ENCODE measurements at places on chromosomes 2 and 18.

DNA sequence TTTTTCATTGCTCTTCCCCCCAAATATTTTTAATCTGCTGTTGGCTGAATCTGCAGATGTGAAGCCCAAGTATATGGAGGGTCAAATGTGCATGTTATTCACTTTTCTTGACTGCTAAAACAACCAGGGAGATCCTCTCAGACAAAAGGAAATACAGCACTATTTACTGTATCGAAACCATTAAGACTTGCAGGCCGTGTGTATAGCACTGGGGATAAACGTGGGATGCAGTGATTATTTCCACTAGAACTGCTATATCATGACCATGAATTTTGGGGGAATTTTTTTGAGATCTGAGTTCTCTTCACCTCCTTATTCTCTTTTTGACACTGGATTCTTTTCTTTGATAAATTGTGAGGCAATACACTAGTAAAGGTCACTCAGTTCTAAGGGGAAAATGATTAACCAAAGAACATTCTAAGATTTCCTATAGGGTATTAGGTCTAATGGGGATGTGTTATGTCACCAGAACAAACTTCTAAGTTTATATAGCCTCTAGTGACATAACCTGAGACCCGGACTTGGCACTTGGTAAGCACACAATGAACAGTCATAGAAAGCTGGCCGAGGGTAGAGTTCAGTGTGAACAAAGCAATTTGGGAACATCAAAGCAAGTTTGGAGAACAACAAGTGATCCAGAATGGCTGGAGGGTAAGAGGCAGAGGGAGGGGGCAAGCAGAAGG lies 14.9 kb upstream of the UGT1A1 start:
- no peak for DNase-seq

- no peak for DNase-seq
These were observed 2.8 kb downstream of the SIX3 start for GRCh38 chr2:44944102-44944951.

DNA sequence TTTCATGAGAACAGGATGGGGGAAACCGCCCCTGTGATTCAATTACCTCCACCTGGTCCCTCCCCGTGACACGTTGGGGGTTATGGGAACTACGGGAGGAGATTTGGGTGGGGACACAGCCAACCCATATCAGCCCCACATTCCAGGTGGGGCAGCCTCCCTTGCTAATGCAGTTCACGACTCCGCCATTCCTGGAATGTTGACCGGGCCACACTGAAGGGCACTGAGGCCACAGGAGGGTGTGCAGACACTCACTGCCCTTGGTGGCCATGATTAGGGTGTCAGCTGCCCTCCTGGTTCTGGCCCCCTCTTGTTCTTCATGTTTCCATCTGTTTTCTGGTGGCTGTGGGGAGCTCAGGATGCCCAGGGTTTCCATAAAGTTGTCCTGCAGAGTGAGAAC lies 176.3 kb downstream of the TWIST2 start:
- DNase-seq = no peak

DNA sequence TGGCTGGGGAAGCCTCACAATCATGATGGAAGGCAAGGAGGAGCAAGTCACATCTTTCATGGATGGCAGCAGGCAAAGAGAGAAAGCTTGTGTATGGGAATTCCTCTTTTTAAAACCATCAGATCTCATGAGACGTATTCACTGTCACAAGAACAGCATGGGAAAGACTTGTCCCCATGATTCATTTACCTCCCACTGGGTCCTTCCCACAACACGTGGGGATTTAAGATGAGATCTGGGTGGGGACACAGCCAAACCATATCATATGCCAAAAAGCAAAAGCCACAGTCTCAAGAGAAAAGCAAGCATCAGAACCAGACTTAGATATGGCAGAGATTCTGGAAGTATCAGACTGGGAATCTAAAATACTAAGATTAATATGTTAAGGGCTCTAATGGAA lies 30.0 kb upstream of the SCRN3 start:
- DNase-seq = no peak

DNA sequence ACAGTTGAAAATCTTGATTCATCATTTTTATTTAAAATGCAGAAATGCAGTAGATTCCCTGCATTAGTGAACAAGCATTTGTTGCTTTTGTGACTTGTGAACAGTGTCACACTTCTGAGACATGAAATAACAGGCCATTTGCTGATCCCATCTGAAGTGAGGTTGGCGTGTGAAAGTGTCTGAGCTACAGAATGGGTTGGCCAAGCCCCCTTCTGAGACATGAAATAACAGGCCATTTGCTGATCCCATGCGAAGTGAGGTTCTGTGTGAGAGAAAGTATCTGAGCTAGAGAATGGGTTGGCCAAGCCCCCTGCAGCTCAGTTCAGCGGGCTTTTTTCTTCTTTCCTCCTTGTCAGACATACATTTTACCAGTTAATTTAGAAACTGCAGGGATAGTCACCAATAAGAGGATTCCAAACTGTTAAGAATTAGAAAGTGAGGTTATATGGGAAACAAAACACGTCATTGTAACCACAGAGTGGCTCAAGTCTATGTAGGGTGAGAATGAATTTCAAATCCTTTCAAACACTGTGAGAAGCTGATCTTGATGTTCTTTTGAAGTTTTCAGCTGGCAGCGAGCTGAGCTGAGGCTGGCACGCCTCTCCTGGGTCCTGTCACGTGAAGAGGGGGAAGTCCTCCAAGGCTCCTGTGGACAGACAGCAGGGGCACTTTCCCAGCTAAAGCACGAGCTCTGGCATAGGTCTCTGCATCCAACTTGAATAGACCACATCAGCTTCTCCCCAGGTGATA lies 339.2 kb upstream of the SALL3 start:
- no peak for DNase-seq

DNA sequence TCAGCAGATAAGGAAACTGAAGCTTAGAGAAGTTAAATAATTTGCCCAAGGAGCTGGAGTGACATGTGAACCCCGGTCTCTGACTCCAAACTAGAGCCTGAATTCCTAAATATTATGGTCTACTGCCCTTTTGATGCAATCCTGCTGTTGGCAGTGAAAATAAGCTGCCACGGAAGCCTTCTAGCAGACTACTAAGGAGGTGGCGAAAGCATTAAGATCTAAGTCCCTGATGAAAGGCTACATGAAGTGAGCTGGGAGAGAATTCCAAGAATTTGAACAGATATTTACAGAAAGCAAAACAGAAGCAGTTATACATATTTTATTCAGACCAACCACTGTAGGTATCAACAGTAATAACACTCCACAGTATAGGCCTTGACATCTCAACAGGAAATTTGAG lies 28.1 kb downstream of the TRMT61B start:
- DNase-seq = no peak

- DNase-seq = peak; percentile 45
These were observed 211.5 kb downstream of the TMEM247 start for GRCh38 chr2:46690825-46691224.

DNA sequence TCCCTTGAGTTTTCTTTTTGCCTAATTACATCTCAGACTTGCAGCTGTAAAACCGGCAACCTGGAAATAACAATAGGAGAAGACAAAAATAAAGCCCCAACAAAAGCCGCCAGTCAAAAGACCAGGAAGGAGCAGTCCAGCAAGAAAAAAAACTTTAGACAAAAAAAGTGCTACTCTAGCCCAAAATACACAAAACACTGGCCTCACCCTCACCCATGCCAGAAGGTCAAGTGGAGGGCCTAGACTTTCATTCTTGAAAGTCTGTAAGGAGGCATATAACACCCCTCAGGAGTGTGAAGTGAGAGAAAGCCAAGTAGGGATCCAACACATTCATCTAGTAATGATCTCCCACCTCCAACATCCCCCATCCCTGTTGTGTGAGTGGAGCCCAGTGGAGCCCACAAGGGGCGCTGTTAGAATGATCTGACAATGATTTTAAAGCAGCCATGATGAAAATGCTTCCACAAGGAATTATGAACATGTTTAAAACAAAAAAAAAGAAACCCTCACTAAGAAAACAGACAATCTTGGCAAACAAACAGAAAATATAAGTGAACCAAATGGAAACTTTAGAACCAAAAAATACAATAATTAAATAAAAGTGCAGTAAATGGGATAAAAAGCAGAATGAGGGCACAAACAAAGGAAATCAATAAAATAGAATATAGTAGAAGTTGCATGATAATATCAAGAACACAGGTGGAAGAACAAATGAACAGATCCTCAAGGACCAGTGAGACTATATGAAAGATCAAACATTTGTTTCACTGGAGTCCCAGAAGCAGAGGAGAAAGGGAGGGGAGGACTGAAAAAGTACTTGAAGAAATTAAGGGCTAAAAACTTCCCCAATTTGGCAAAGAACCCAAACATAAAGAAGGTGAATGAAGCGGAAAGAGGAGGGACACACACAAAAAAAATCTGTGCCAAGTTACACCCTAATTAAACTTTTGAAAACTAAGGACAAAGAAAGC lies 23.9 kb downstream of the SESTD1 start:
- DNase-seq = no peak

DNA sequence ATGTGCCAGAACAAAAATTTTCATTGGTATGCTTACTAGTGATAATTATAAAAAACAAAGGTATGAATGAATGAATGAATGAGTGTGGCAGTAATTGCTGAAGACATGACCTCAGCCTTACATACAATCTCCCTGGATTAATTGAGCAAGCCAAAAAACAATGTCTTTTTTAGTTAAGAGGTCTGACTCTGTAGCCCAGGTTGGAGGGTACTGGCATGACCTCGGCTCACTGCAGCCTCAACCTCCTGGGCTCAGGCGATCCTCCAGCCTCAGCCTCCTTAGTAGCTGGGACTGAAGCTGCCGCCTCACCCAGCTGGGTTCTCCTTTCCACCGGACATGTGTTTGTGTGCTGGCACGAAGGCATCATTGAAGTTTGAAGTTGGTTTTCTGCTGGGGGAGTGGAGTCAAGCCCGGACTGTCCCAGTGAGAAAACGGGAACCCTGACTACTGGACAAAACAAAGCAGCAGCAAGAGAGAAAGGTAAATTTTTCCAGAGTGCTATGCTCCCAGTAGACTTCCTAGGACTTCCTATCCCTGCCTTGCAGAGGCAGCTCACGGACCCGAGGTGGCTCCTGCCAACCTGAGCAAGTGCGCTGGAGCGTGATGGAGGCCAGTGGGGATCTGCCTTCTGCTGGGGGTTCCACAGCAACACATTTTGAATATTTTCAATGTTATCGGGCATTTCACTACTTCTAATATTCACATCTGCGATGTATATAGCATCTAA lies 6.4 kb upstream of the IMP4 start:
- no peak for DNase-seq

- no peak for DNase-seq
These were observed 109.7 kb downstream of the ERBB4 start for GRCh38 chr2:212428681-212429478.
